ENCODE measurements at places on chromosomes 5 and 9.

- DNase-seq = no peak
These were observed 117.4 kb downstream of the GCNT1 start for GRCh38 chr9:76576344-76576743.

DNA sequence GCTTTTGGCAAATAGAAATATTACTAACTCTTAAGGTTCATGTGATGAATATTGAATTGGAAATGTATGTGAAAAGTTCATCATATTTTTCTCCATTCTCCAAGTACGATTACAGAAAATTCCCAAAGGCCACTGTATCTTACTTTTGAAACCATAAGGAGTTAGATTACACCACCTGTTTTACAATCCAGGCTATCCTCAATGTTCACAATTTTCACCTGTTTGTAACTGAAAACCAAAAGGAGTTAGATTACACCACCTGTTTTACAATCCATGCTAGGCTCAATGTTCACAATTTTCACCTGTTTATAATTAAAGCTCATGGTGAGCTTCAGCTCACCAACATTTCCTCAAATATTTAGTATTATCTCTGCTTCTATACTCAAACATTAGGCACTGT, 188.0 kb downstream of the HCN1 start:
- DNase-seq = no peak

GRCh38 chr5:79186455-79186854, 49.5 kb upstream of the JMY start:
- DNase-seq = no peak

DNA sequence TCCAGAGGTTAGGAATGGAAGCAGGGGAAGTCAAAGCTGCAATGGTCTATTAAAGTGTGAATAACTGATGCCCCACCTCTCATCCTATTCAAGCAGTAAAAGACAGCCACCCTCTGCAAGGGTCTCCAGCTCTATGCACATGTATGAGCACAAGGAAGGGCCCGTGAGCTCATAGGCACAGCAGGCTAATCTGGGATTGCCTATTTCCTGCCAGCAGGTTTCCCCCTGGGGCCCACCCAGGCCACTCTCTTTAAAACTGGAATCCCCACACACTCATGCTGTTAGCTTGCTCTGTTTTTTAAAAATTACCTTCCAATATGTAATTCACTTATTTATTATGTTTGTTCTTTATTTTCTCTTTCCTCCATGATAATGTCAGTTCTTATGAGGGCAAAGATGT, 48.7 kb upstream of the ZNF366 start:
- DNase-seq = no peak

- no peak for DNase-seq
These were observed 49.6 kb upstream of the CPLX2 start for GRCh38 chr5:175821790-175822211.

DNA sequence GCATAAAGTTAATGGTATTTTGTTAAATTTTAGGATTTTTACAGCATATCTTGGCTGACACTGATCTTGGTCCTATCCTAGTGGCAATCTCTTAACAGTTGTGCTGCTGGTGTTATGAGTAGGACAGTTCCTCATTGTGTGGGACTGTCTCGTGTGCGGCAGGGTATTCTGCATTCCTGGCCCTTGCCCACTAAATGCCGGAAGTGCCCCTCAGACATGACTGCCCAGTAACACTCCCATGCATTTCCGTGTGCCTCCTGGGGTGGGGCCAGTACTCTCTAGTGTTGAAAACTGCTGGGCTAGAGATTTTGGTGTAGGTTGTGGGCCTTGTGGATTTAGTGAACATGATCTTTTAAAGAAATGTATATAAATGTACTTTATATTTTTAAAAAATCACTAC, 227.1 kb upstream of the DMRT1 start:
- no peak for DNase-seq

DNA sequence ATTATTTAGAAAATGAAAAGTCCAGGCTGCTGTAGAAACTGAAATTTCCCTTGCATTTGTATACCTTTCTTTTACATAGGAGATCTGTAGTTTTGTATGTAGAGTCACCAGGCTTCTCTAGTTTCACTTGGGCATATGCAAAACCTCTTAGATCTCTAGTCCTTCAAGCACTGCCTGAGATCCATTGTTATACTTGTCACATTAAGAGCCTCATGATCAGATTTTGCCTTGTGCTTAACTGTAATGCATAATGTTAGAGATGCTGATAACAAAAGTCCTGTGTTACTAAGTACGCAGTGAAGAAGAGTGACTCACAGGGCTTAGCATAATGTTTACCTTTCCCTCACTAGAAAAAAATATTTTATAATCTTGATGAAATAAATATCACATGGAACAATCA, 250.2 kb downstream of the CYLC2 start:
- no peak for DNase-seq

DNA sequence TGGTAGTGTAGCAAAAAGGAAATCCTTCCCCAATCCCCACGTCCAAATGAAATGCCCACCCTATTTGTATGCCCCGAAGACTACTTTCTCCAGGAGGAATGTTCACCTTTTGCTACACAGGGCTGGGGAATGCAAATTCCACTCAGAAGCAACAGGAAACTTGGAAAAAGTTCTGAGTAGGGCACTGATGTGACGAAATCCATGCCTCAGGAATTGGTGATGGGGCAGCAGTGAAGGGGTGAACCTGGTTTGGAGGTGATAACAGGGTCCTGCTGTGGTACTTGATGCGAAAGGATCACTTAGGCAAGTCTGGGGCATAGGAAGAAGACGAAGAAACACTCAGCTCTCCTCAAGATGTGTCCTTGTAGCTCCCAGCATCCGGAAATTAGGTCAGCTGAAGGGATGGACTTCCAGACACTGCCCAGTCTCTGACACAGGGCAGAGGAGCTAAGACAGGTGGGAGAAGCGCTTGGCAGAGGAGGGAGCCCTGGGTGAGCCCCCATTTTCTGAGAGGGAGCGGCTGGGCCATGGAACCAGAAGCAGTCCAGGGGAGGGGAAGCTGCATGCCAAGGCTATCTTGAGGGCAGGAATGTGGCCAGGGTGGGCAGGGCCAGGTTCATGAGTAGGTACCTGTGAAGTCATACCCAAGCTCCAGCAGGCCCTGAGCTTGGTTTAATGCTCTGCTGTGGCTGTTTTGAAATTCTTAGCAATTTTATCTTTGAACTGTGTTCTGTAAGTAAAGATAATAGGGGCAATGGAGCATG, 22.2 kb upstream of the MVB12B start:
- no peak for DNase-seq

DNA sequence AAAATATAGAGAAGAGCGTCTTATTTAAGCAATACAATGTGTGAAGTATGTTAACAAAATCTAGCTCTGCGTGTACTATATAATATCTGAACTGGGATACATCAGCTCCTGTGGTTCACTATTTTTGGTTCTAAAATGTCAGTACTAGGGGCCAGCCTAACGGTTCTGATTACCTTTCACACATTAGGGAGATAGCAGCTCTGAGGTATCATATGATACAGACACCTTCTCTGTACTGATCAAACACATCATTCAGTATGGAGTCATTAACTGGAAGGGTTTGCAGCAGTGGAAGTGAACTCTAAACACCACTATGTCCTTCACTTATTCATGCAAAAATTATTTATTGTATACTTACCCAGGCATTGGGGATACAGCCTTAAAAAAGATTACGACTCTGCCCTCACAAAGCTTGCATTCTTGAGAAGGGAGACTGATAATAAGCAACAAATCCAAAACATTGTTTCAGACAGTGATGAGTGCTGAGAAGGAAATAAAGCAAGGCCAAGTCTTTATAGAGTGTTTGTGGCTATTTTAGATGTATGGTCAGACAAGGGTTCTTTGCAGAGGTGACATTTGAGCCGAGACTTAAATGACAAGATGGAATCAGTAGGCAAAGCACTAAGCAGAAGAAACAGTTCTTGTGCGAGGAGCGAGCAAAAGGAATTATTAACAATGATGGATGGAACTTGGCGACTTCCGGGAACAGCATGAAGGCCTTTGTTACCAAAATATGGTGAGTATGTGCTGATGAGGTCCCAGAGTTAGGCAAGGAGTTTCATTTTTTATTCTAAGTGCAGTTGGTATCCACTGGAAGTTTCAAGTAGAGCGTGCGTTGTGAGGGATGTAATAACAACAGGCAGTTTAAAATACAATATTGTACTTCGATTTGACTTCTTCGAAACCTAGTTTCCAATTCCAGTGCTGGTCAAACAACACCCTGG, 1.8 kb upstream of the LNPEP start:
- DNase-seq = no peak

- DNase-seq = no peak
These were observed 211.4 kb downstream of the KIAA0825 start for GRCh38 chr5:94407023-94407422.

DNA sequence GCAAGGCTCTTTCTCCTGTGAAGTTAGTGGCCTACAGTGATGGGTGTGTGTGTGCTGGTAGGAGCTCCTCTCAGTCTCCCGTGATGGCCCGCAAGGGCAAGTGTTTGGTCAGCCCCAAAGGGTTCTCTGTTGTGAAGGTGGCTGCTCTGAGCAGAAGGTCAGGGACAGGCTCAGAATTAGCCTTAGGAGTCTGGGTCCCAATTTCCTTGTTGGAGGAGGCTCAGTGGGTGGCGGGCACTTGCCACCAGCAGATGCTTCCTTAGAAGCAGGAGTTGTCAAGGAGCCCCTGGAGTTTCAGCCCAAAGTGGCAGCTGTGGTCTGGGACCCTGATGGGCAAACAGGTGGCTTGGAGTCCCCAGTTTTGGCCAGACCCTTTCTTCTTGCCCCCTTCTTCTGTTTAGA, 154.4 kb downstream of the MACROH2A1 start:
- no peak for DNase-seq

DNA sequence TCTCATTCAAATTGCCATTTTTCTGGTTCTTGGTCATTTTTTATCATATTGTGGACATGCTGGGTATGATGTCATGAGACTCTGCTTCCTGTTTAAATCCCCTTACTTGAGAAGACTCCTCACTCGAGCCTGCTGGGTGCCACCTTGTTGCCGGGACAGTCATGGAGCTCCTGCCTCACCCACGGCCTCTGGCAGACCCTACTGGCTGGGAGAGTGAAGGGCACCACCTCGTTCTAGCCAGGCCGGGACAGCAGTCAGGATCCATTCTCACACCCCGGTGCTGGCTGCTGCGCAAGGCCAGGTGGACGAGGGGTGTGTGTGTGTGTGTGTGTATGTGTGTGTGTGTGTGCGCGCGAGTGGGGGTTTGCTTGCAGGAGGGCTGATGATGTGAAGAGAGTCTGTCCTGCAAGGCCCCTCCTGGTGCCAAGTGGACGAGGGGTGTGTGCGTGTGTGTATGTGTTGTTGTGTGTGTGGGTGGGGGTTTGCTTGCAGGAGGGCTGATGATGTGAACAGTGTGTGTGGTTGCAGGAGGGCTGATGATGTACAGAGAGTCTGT, 4.4 kb downstream of the CEP72 start:
- DNase-seq = no peak

DNA sequence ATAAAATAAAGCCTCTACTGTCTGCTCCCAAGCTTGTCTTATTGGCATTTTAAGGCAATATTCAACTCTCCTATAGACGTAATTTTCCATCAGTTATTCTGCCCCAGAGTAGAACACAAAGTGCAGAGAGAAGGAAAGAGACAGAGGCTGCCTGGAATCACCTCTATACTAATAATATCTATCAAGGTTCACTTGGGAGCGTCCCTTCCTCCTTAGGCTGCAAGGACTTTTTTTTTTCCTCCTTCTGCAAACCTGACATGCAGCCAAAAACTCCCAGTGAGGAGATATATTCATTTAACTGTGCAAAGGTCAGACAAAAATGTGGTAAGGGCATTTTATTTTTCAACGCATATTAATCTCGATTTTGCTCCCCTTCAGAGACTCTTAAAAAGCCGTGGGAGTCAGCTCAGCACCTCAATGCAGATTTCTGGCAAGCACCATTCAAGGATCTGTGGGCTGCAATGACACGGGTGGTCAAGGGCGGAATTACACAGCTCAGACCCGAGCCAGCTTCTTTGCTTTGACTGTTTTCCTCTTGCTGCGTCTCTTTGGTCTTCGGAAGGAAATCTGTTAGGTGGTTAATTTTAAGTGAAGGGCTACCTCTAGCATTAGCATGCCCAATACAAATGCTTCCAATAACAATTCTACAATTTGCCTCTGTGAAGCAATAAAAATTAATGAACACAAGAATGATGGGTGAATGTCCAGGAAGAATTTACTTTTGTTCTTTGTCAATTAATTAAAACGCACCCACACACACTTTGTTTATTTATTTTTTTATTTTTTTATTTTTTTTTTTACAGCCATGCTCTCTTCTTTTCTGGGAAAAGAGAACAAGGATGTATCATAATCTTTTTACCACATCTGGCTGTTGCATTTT, 587.7 kb upstream of the GRAMD2B start:
- DNase-seq = no peak

DNA sequence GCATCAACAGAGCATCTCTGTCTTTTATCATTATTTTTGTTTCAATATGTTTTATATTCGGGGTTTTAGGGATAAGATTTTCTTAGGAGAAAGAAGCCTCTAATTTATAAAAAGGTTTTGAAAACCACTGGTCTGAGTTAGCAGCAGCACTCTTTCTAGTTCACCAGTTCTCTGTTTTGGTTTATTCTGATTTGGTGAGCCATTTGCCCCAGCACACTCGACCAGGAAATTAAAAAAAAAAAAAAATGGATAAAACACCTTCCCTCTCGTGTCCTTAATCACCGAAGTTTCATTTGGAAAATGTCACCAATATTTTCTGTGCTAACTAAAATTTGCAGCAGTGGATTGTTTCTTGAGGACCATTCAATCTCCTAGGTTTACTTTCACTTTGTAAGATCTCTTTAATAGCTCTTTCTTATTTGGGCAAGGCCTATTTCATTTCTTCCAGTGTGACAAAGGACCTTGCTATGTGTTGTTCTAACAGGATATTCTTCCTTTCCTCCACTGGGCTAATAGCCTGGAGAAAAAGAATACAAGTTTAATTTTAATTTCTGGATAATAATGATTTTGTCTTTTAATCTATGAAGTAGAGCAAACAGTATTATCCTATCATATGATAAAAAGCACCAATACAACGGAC, 57.8 kb upstream of the ANXA1 start:
- no peak for DNase-seq

- DNase-seq = no peak
These were observed 60.8 kb downstream of the PFDN1 start for GRCh38 chr5:140242099-140242498.

- no peak for DNase-seq
These were observed 4.5 kb downstream of the CAMK2A start for GRCh38 chr5:150285114-150285513.

GRCh38 chr5:128406803-128407202, 131.2 kb downstream of the FBN2 start:
- DNase-seq = no peak

DNA sequence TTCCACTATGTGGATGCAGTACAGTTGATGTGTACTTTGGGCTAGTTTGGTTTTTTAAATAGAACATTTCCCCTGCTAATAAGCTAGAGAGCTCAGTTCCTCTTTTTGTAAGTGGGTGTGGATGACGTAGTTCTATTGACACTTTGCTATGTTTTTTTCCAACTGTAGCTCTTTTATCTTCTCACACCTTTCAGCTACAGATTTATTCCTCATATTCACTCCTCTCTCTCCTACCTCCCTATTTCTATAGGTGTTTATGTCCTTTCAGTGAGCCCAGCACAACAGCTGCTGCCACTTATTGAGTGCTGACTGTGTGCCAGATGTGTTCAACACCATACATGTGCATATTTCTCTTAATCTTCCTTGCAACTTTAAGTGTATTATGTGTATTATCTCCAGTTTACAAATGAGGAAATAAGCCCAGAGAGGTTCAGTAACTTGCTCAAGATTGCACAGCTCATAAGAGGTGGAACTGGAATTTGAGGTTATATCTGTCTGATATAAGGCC, 215.7 kb downstream of the SEMA6A start:
- DNase-seq = no peak

- DNase-seq = no peak
These were observed 225.0 kb upstream of the ANKRD55 start for GRCh38 chr5:56457887-56458812.
